PC-9 (cell line): ENCODE measurements at places on chromosomes 3 and 15. TPM values are rescaled to one million over a fixed set of nuclear protein-coding genes. Genes with fewer than 3 reads are reported as not detected.

- H3K4me1 ChIP-seq: no peaks in the 10 kb centered on the region
- H3K27ac ChIP-seq: no peak overlapping the region
- no peaks in the 10 kb centered on the region for H3K27me3 ChIP-seq
- H3K36me3 ChIP-seq: no peaks in the 10 kb centered on the region
These were observed 212.5 kb upstream of the CNTN6 start for GRCh38 chr3:880371-880770.

DNA sequence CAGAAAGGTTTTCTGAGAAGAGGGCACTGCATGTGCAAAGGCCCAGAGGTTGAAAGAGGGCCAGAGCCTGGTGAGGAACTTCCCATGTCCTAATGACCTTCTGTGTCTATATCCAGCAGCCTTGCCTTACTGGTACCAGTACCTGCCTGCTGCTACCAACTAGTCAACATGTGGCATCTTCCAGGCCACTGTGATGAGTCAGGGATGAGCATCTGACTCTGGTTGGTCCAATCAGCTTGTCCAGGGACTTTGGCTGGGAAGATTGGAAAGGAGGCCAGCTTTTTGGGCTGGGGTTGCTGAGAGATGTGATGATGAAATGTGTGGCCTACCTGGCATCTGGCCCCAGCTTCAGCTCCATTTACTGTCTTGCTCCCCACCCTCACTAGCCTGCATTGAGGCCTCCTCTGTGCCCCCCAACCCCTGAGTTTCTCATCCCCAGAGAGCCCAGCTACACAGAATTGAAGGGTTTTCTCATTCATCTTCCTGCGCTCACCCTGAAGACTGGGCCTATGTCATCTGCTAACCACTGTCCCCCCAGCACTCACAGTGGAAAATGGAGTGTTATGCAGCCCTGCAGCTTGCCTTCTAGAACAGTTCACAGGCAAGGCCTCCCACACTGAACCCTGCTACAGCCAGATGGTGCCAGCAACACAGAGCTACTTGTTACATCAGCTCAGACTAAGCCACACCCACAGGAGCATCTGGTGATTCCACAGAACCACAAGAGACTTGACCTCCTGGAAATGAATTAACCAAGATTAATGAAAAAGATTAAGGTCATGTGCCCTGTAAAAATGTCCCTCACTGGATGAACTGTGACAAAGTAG lies 1.3 kb upstream of the TWF2 start:
- H3K4me1 ChIP-seq: peaks cover 69% of the 10 kb centered on the region
- H3K36me3 ChIP-seq: no peaks in the 10 kb centered on the region
- no peak for DNase-seq

- H3K4me1 ChIP-seq: no peaks in the 10 kb centered on the region
- H3K4me3 ChIP-seq: no peak overlapping the region
- no peaks in the 10 kb centered on the region for H3K27me3 ChIP-seq
- no peak overlapping the region for H3K27ac ChIP-seq
These were observed 235.8 kb upstream of the TMCO5A start for GRCh38 chr15:37698679-37699078.

DNA sequence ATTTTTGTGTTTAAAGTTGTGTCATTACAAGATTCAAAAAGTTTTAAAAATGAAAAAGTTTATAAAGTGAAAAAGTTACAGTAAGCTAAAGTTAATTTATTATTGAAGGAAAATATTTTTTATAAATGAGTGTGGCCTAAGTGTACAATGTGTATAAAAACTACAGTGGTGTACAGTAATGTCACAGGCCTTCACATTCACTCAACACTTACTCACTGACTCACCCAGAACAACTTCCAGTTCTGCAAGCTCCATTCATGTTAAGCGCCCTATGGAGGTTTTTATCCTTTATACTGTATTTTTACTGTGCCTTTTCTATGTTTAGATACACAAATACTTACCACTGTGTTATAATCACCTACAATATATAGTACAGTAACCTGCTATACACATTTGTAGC lies 76.3 kb downstream of the DTWD1 start:
- no peaks in the 10 kb centered on the region for H3K4me1 ChIP-seq
- no peaks in the 10 kb centered on the region for H3K27me3 ChIP-seq
- no peak overlapping the region for H3K27ac ChIP-seq
- no peaks in the 10 kb centered on the region for H3K36me3 ChIP-seq

DNA sequence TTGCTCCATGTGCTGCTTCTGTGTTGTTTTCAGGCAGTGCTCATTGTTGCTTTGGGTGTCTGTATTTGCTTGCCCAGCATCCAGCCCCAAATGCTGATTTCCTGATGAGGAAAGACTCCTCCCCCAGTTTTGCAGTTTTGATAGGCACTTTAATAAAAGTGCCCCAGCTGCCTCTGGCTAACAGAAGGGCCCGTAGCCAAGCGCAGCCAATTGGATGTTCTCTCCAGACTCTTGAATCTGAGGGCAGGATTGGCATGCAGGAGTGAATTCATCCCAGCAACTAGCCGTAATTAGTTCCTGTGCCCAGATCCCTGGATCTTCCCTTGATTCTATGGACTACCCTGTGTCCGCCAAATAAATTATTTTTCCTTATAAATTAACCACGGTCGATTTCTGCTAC lies 14.8 kb upstream of the SEMA5B start:
- no peaks in the 10 kb centered on the region for H3K36me3 ChIP-seq
- no peaks in the 10 kb centered on the region; the same call in 1 of the 2 replicates for H3K27me3 ChIP-seq
- H3K27ac ChIP-seq: no peak overlapping the region
- no peak for DNase-seq
- H3K4me1 ChIP-seq: no peaks in the 10 kb centered on the region

GRCh38 chr15:90539789-90540188 lies 10.1 kb downstream of the CRTC3 start:
- no peaks in the 10 kb centered on the region for H3K36me3 ChIP-seq
- H3K27me3 ChIP-seq: no peaks in the 10 kb centered on the region
- H3K27ac ChIP-seq: no peak overlapping the region
- no peaks in the 10 kb centered on the region for H3K4me1 ChIP-seq

DNA sequence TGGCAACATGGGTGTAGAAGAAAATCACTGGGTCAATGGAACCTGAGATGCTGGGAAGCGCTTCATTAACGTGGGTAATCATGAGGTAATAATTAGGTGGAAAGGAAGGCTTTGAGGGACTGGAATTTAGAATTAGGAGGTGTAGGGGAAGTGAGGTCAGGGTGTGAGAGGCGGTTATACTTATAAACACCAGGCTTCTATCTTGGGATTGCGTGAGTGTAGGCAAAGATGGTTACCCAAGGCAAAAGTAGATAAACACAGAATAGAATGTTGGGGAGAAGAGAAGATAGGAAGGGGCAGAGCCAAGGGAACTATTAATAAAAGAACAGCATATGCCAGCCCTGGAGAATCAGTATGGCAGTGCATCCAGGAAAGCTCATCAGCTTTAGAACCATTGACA lies 3.3 kb upstream of the AQP9 start:
- DNase-seq: no peak
- no peak overlapping the region for H3K27ac ChIP-seq

PTPRG gene
- 22.0 and 32.9 TPM in 2 replicates for total RNA-seq
